Effector memory CD8-positive, alpha-beta T cell (primary cell): ENCODE measurements at places on chromosomes 4 and X.

- DNase-seq = no peak
Measured at GRCh38 chr4:162241857-162242256, 78.1 kb upstream of the FSTL5 start.

DNA sequence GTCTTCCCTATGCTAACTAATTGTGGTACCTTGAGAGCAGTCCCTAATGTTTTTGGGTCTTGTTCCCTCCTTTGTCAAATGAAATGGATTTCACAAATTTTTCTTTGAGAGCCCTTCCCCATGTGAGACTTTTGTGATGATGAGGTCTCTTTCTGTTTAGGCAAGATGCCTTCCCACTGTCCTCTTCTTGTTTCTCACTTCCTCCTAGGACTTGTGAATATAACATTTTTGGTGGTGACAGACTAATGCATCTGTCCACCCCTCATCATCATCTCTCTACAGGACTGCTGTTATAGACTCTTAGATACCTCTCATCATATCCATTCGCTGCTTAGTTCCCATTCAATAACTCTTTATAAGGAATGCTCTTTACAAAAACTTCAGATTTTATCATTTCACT is 8.7 kb upstream of the ANK2 start:
- DNase-seq = no peak

GRCh38 chr4:76199664-76200211 is 13.9 kb downstream of the SCARB2 start:
- DNase-seq = peak; percentile 16

- no peak for DNase-seq
Measured at GRCh38 chr4:84529169-84529751, 30.2 kb upstream of the NKX6-1 start.

GRCh38 chr4:172979332-172979731 is 189.3 kb upstream of the GALNT7 start:
- no peak for DNase-seq

GRCh38 chr4:58767598-58767997 is 1657.4 kb upstream of the IGFBP7 start:
- DNase-seq = no peak

DNA sequence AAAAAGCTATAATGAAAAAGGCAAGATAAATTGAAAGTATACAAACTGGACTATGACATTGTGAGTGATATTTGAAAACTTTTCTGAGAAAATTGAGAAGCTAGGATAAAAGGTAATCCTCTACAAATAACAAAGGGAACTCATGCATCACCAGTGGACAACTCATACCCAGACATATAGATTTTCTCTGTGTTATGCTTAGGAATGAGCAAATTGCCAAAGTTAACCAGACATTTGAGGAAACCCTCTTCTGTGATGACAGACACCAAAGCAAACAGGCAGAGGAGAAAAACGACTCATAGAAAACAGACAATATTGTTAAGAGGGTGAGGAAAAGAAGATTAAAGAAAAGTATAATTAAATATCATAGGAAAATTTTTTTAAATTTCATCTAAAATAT is 186.5 kb downstream of the MAB21L2 start:
- no peak for DNase-seq

- no peak for DNase-seq
Measured at GRCh38 chrX:39293203-39293602, 491.9 kb downstream of the MID1IP1 start.
